Vagina (tissue), 2 donors: ENCODE measurements at places on chromosomes 1 and 21.
A peak's percentile ranks its signal among the peaks of the same experiment; 100 is the strongest.

DNA sequence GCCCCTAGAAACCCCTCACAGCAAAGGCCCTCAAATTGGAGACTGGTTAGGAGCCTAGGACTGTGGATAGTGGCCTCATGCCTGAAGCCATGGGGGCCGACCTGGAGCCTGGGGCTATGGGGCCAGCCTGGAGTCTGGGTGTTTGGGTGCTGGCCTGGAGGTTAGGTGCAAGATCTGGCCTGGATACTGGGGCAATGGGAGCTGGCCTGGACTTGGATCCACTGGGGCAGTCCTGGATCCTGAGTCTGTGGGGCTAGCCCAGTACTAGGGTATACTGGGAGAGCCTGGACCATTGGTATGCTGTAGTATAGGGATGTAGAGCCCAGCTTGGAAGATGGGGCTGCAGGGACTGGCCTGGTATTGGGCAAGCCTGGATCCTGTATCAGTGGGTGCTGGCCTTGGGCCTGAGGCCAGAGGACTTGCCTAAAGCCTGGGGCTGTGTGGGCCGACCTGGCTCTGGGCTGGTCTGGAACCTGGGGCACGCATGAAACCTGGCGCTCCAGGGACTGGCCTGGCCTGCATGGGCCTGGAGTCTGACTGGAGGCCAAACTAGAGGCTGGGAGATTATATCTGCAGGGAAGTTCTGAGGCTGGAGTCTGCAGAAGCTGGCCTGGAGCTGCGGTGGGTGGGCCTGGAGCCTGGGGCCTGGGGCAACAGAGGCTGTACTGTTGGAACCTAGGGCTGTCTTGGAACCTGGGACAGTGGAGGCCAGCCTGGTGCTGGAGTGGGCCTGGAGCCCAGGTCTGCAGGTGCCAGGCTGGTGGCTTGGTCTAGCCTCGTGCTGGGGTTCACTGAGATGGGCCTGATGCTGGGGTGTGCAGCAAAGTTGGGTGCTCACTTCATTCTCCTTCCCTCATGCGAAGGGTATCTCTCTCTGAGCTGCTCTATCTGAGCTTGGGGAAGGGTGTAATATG, 12.6 kb upstream of the DENND1B start:
- DNase-seq, result no peak

- DNase-seq, result peak; percentile 79
These were observed 54.9 kb downstream of the MAB21L3 start for GRCh38 chr1:116166011-116166571.

GRCh38 chr1:209641832-209642172, 10.4 kb downstream of the LAMB3 start:
- DNase-seq, result no peak

GRCh38 chr1:63913533-63913932, 139.7 kb downstream of the ROR1 start:
- DNase-seq, result no peak

DNA sequence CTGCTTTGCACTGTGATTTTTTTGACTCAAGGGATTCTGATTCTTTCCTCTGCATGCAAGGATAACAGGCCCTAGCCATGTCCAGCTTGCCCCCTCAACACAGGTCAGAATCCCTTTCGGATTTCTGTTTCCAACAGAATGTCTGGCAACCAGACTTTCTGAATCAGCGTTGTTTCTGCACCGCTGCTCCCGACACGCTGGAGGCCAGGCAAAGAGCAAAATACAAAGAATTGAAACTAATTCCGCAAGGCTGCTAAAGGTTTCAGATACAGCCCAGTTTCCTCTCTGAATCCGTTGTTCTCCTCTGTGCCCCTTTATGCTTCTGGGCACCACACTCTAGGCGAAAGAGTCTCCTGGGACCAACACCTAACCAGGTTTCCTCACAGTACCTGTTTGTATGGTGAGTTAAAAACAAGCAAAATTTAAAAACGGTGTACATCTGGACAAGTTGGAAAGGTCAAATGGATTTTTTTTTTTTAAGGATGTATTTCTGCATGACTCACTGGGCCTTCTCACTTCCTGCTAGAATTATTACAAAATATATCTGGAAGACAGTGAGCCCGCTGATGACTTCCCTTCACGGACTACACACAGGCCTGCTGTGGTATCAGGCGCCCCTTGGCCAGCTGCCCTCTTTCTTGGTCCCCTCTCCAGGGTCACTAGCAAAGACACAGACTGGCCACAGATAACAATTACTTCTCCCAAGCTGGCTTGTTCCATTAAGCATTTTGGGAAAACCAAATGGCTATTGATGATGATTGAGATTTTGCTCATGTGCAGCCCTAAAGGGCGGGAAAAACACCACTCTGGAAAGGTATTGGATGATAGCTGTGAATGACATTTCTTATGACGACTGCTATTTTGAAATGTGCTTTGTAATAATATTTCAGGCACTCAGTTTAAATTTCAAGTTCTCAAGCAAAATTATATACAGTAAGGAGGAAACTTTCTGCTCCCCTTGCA, 118.3 kb downstream of the TGFB2 start:
- no peak for DNase-seq

GRCh38 chr1:168260393-168260792, 20.3 kb upstream of the TBX19 start:
- no peak for DNase-seq

- no peak for DNase-seq
These were observed 25.2 kb downstream of the PROK1 start for GRCh38 chr1:110476028-110476765.

DNA sequence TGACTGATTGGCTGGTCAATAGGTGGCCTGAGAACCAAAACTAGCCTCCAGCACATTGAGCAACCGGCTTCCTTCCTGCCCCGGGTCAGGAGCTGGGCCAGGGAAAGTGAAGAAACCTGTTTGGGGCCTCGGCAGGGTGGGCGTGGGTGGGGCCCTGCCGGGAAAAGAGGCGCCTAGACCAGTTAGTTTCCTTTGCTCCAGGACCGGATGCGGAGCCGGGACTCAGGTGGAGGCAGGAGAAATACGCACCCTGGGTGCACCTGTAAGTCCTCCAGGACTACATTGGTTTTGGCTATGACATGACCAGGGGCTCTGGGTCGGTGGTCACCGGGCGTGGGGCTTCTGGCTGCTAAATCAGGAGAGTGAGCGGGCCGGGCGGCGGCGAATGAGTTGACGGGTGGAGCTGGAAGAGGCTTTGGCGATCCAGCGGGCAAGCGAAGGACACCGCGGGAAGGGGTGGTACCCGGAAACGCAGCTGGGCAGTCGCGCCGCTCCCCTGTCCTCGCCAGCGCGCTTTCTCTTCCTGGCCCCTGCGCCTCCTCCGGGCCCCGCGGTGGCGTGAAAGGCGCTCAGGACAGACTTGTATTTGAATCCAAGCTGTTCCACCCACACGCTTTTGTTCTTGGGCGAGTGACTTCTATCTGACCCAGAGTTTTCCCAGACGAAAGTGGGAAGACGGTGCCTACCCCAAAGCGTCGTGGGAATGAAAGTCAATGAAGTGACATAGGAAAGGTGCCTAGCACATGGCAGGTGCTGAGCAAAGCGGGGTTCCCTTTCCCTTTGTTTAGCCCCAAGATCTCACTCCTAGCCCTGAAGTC, 30.6 kb upstream of the JUN start:
- no peak for DNase-seq

GRCh38 chr21:42571391-42572150, 57.9 kb downstream of the SLC37A1 start:
- no peak for DNase-seq

- no peak for DNase-seq
These were observed 91.1 kb downstream of the DMRTB1 start for GRCh38 chr1:53550201-53550741.

DNA sequence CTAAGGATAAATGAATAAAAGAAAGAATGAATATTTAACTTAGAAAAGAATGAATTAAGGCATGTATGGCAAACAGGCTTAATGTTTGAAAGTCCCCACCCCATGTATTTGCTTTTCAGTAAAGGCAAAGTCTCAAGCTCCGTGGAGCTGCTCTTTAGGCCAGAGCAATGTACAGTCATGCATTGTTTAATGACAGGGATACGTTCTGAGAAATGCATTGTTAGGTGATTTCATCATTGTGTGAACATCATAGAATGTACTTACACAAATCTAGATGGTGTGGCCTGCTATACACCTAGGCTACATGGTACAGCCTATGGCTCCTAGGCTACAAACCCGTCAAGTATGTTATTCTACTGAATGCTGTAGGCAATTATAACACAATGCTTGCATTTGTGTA, 51.6 kb upstream of the SPATA6 start:
- no peak for DNase-seq

DNA sequence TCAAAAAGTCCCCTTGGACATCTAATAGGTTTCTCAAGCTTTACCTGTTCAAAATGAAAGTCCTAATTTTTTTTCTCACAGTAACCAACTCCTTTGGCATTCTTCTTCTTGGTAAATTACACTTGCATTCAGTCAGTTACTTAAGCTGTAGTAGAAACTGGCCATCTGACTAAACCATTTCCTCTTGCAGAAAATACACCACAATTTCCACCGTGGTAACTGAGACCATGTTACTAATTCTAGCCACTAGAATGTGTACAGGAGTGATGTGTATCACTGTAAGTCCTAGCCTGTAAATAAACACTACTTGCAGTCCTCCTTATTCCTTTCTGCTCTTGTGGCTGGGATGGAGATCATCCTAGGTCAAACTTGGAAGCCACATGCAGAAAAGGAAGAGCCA, 965.4 kb upstream of the TMPRSS15 start:
- no peak for DNase-seq

DNA sequence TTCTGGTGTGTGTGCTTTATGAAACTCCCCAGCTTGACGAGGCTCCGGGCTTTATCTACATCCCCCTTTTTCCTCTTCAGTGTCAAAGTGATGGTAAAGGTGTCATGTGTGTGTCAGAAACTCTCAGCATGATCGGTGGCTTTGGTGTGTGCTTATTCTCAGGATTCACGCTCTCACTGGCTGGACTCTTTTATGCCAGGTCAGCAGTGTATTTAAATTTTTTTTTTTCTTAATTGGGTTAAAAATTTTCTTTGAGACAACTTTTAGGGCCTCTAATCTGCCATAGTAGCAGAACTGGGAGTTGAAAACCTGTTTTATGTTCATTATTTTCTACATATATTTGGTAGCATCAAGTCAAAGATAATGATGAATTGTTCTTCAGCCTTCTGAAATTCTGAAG, 21.0 kb downstream of the SH3BGR start:
- DNase-seq, result no peak

GRCh38 chr1:86508583-86508969, 38.3 kb upstream of the CLCA4 start:
- no peak for DNase-seq

- DNase-seq, result no peak
These were observed 209.6 kb downstream of the GREM2 start for GRCh38 chr1:240402326-240402725.

GRCh38 chr1:22252251-22252650, 109.4 kb upstream of the WNT4 start:
- DNase-seq, result no peak

- no peak for DNase-seq
These were observed 32.7 kb downstream of the C8B start for GRCh38 chr1:56933161-56933560.

DNA sequence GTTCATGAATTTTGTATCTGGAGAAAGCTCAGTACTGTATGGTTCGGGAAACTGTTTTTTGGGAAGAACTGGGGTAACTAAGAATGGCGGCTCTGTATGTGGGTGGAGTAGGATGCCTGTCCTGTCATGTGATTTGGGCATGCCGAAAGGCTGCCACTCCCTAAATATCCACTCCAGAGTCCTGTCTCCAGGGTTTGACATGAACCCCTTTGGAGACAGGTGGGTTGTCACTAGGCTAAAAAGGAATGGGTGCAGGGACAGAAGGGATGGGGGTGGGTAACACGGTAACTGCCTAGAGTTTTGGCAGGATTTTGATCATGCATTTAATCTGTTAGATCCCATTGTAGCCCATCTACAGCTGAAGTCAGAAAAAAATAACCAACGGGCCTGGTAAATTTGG, 150.1 kb downstream of the KCNJ6 start:
- no peak for DNase-seq

GRCh38 chr1:158014731-158015320, 21.4 kb downstream of the KIRREL1 start:
- no peak for DNase-seq

DNA sequence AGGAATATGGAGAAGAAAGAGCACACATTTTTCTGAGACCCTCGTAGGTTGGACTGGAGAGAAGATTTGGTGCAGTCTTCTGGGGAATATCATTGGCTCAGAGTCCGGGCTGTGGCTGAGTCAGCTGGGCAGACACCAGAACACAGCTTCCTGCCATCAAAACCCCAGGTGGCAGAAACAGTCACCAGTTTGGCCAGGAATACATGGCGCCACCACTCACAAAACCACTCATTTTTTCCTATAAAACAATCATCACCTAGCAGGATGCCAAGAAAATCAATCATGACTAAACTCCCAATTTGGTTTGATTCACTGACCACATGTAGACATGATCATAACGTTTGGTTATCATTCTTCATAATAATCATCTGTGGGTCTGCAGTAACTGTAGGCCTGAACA, 178.1 kb upstream of the PBX1 start:
- no peak for DNase-seq

GRCh38 chr1:16153999-16154673, 1.7 kb downstream of the EPHA2 start:
- no peak for DNase-seq

DNA sequence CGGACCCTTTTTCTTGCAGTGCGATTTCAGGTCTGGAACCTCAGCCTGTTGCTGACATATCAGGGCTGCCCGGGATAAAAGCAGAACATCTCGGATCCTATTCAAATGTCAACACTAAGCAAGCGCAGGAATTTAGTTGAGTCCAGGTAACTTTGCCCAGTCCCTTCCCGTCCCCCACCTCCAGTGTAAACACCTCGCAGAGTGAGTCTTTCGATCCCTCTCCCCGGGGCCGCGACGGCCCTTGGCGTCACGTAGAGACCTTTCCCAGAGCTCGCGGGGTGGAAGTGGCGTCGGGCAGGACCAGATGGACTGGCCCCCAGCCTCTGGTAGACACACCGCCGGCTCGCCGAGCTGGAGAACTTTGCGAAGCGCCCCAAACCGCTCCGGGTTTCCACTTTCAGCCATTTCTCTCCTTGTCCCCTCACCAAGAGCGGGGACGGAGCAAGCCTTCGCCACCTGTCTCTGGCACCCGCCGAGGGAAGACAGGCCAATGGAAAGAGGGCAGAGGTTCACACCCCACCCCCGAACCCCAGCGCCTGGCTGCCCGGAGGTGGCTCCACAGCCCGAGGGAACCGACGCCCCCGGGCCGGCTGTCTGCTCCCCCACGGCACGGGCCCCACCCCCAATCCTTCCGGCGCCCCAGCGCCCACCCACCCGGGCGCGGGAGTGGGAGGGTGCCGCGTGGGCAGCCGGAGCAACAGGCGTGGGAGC, 570 bp downstream of the KCND3 start:
- DNase-seq, result no peak

GRCh38 chr1:203673550-203674411, 47.1 kb downstream of the ATP2B4 start:
- DNase-seq, result no peak

- no peak for DNase-seq
These were observed 28.1 kb downstream of the IL6R start for GRCh38 chr1:154433161-154433764.

- DNase-seq, result no peak
These were observed at the start of gene ELAVL4 for GRCh38 chr1:50108497-50109059. ELAVL4 (plus strand) TSS chr1:50108920; CDS start chr1:50109190, 270 bp downstream.

GRCh38 chr1:34165422-34165921, 442 bp upstream of the CSMD2 start:
- no peak for DNase-seq
